Right lobe of liver (tissue), 6 donors: ENCODE measurements at places on chromosomes 2 and 18.

DNA sequence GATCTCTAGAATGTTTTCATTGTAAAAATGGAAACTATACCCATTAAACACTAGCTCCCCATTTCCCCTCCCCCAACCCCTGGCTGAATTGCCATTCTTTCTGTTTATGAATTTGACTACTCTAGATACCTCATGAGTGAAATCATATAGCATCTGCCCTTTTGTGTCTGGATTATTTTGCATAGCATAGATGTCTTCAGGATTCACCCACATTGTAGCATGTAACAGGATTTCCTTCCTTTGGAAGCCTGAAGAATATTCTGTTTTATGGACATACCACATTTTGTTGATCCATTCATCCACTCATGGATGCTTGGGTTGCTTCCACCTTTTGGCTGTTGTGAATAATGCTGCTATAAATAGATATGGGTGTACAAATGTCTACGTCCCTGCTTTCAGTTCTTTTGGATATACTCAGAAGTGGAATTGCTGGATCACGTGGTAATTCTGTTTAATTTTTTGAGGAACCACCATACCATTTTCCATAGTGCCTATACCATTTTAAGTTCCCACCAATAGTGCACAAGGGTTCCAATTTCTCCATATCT, 7.7 kb upstream of the ASB1 start:
- no peak for DNase-seq

- DNase-seq: peak; percentile 72
These were observed 63.2 kb upstream of the MAPRE2 start for GRCh38 chr18:34977838-34978532.

DNA sequence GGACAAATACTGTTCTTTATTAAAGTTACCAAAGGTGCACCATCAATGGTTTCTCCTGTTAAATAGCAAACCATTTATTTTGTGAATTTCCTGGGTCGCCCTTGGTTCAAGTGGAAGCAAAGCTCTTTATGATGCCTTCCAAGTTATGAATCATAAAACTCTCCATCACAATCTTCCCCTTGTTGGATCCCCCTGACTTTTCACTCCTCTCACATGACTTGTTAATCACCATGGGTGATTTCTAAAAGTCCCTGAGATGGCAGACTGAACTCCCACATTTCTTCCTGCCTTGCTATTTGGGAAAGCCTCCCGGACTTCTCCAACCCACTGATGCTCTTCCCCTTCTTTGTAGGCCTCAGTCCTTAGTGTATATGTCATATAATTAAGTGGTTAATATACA, 176.0 kb downstream of the THADA start:
- DNase-seq: no peak

- DNase-seq: no peak
These were observed 1460.4 kb upstream of the PIK3C3 start for GRCh38 chr18:40494603-40495002.

- no peak for DNase-seq
These were observed 230.4 kb downstream of the SP3 start for GRCh38 chr2:173734797-173735196.

GRCh38 chr2:48319863-48320262, 210.1 kb upstream of the STON1 start:
- DNase-seq: no peak

DNA sequence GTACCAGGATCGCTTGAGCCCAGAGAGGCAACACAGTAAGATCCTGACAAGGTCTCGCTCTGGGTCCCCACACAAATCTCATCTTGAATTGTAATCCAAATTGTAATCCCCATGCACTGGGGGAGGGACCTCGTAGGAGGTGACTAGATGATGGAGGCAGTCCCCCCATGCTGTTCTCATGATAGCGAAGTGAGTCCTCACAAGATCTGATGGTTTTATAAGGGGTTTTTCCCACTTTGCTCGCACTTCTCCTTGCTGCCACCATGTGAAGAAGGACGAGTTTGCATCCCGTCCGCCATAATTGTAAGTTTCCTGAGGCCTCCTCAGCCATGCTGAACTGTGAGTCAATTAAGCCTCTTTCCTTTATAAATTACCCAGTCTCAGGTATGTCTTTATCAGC, 46.0 kb upstream of the SERTAD2 start:
- no peak for DNase-seq

DNA sequence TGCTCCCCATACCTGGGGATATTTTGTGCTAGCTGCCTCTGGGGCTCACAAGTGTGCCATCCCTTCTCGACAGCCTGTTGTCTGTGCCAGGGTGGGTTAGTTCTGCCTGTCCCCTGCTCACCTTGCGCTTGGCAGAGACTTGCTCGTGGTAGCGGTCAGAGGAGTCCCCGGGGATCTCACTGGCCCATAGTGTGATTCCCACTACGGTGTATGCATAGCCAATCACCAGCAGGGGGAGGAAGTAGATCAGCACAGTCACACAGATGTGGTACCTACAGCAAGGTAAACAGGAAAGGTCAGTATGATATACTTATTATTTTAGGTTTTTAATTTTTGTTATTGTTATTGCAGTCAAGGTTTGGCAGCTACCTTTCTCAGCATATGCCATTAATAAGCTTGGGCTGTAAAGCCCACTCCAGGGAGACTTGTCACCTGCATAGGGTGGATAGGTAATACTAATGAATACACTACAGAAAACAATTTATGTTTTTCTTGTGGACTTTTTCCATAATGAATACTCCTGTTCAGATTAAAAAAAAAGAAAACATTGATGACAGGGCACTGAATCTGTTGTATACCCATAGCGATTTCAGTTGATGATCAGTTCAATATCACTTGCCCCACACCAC, 95.2 kb downstream of the POLE4 start:
- DNase-seq: no peak
